ENCODE measurements at places on chromosomes 2 and 18.

DNA sequence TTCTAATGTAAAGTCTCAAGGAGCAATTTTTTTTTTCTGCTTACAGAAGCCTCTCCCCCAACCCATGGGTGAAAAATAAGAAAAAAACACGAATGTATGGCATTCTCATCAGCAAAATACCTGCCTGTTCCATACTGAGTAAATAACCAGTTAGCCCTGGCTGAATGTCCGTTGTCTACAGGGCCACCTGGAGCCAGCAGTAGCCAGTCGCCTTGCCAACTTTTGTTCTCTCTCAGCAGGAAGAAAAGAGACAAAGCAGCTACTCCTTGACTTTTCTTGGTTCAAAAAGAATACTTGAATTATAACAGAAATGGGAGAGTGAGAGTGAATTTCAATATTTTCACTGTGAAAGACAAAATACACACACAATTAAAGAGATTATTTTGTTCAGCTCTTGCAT is 532.9 kb upstream of the CRIM1 start:
- no peak for DNase-seq

GRCh38 chr2:10494351-10495066 is 46.4 kb upstream of the ODC1 start:
- DNase-seq, result no peak

DNA sequence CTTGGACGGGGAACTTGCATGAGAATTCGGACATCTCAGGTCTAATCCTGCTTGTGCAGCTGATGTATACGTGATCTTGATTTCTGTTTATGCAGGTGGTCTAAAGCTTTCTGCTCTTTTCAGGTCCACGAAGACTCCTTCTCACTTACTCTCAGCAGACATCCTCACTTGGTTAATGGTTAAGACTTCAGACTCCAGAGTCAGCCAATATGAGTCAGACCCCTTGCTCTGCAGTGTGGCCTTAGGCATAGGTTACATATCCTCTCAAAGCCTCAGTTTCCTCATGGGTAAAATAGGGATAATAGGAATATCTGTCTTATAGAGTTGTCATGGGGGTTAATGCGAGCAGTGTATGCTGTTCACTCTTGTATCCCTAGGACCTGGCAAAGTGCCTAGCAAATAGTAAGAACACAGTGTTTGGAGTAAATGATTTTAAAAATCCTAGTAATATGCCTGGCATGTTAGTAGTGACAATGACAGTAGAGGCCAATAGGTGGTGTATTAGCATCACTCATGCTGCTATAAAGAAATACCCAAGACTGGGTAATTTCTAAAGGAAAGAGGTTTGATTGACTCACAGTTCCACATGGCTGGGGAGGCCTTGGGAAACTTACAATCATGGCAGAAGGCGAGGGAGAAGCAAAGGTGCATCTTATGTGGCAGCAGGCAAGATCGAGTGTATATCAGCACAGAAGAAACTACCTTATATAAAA is 42.3 kb downstream of the XRCC5 start:
- no peak for DNase-seq

GRCh38 chr2:43218155-43218701 is 8.2 kb downstream of the ZFP36L2 start:
- DNase-seq, result no peak

DNA sequence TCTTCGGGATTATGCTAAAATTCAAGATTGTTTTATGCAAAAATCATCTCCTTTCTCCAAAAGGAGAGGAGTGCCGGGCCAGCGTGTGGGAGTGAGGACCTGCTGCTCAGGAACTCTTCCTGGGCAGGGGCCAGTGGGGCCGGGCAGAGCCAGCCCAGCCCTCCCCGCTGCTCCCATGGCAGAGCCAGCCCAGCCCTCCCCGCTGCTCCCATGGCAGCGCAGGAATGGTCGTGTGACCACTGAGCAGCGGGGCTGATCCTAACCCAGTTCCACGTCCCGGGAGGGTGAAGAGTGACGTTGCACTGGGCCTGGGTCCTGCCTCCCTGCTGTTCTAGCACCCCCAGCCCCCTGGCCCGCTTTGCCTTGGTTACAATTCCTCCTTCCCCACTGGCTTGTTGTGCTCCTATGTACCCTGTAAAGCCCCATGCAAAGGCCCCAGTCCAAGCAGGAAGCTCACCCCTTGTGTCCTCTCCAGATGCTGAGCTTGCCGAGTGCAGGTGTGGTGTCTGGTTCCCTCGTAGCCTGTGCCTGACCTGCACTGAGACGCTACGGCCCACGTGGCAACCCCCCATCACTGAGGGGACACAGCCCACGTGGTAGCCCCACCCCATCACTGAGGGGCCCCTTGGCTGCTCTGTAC is 11.4 kb upstream of the NEU4 start:
- no peak for DNase-seq

GRCh38 chr18:38520786-38521185 is 955.2 kb upstream of the CELF4 start:
- DNase-seq, result no peak

- no peak for DNase-seq
These were observed 120.2 kb downstream of the LAMA3 start for GRCh38 chr18:23809415-23809814.

DNA sequence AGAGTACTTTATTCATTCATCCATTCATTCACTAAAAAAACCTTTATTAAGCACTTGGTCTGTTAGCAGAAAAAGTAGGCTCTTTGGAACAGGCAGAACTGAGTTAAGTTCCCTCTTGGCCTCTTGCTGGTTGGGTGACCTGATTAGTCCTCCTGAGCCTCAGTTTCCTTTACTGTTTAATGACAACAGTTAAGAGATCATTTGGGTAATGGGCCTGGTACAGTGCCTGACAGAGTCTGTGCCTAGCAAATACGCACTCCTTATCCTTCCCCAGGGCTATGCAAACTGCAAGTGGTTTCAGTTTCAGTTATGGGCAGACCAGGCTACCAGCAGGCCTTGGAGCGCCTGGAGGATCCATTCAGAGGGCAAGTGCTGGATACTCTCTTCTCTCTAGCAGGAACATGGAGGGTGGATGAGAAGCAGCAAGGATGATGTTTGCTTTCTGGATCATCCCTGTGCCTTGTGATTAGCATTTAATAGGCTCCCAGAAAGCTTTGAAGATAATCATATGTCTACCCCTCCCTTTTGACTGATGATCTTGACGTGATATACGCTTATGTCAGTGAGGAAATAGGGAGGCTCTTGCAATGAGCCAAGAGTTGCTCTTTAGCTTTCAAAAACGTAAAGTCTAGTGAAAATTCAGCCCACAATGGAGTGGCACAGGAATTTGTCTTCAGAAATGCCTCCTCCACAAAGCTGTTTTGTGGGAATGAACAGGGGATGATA is 12.4 kb upstream of the TAF1B start:
- DNase-seq, result no peak

GRCh38 chr18:38751898-38752297 is 1186.3 kb upstream of the CELF4 start:
- no peak for DNase-seq

DNA sequence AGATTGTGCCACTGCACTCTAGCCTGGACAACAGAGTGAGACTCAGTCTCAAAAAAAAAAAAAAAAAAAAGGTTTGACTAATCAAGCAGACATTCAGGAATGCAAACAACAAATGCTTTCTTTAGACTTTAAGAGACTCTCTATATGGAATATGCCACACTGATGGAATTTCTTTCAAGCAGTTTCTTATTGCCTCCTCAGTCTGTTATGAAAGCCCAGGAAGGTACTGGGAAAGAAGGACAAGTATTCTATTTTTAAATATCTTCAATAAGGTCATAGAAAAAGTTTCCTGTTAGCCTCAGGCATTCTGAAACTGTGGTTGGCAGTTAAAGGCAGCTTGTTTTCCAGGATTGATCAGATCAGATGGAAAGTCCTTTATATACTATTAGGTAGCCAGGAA is 241.6 kb downstream of the PIK3C3 start:
- DNase-seq, result peak; percentile 44

DNA sequence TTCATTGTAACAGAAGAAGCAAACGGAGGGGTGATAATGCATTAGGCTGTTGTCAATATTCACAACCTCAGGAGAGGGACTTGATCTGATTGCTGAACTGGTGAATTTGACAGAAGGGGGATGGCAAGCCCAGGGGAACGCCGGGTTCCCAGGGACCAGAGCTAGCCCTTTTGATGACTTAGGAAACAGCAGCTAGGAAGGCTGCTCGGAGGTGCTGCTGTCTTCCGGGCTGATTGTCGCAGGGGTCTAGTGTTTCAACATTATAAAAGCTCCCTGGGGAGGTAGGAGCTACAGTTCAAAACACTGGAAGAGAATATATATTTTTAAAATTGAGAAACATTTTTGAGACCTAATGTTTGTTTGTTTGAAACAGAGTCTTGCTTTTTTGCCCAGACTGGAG is 47.3 kb downstream of the CD8B2 start:
- no peak for DNase-seq

GRCh38 chr2:151040039-151040438 is 221.6 kb downstream of the RBM43 start:
- no peak for DNase-seq

DNA sequence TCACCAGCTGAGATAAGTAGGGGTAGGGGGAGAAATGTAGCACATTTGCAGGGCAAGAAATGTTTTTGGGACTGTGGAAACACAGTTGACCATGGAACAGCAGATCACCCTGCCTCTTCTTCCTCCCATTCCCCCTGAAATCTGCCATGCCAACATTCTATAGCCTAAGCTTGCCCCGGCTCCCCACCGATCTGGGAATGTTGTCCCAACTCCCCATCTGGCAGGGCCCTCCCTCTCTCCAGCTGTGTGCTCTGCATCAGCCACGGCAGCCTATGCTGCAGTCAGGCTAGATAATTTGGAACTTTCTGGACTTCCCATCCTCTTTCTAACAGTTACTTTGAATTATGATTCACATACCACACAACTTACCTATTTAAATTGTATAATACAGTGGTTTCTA is 425.1 kb upstream of the RAB6C start:
- DNase-seq, result no peak

DNA sequence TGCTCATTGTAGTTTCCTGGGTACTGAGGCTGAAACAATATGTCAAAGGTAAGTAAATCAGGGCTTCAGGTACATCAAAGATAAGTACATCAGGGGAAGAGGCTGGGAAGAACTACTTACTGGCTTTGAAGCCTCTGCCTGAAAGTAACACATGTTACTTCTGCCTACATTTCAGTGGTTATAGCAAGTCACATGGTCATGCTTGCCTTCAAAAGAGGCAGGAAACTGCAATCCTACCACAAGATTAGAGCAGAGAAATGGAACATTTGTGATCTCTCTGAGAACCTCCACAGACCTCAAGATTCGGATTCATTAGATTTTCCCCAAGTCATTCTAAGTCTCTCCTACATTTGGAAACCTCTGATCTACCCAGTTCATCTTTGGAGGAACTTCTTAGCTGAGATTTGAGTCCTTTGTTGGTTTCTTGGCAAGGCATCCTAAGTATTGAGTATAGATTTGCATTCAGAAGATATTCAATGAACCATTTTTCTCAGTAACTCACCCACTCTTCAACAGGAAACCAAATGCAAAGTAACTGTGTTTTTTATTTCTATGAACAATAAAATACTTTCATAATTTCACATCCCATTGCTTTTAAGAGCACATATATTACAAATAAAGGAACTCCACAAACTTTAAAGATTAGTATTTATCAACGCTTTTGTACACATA is 48.5 kb upstream of the CCDC195 start:
- DNase-seq, result no peak

GRCh38 chr2:177771191-177771590 is 301.4 kb downstream of the PDE11A start:
- DNase-seq, result no peak

DNA sequence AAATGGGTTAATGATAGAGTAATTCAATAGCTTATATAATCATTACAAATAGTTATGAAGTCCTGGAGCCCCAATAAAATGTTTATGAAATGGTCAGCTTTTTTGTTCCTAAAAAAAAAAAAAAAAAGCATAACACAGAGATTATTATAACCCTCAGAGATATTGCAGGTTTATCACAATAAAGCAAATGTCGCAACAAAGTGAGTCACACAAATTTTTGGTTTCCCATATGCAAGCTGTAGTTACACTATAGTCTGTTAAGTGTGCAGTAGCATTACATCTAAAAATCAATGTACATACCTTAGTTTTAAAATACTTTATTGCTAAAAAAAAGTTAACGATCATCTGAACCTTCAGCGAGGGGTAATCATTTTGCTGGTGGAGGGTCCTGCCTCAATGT is 20.0 kb downstream of the WDFY1 start:
- DNase-seq, result no peak
